ENCODE measurements at places on chromosomes 4 and X.

DNA sequence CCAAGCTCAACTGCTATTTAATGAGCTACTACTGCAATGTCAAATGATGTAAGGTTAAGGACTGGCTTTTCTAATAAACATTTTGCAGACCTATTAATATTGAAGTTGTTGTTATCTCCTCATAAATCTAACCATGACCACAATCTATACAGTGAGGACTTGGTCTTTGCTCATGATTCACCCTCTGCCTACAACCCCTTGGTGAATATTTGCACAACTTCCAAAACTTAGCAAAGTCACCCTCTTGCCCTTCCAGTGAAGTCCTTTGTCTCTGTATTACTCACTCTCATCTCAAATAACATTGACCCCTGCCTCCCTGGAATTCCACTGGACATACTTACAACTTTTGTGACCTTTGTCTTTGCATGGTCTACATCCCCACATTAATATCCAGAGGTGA lies 204.5 kb downstream of the KCNIP4 start:
- no peak for DNase-seq

- no peak for DNase-seq
Observed at GRCh38 chr4:1642196-1642951, 41.7 kb downstream of the FAM53A start.

DNA sequence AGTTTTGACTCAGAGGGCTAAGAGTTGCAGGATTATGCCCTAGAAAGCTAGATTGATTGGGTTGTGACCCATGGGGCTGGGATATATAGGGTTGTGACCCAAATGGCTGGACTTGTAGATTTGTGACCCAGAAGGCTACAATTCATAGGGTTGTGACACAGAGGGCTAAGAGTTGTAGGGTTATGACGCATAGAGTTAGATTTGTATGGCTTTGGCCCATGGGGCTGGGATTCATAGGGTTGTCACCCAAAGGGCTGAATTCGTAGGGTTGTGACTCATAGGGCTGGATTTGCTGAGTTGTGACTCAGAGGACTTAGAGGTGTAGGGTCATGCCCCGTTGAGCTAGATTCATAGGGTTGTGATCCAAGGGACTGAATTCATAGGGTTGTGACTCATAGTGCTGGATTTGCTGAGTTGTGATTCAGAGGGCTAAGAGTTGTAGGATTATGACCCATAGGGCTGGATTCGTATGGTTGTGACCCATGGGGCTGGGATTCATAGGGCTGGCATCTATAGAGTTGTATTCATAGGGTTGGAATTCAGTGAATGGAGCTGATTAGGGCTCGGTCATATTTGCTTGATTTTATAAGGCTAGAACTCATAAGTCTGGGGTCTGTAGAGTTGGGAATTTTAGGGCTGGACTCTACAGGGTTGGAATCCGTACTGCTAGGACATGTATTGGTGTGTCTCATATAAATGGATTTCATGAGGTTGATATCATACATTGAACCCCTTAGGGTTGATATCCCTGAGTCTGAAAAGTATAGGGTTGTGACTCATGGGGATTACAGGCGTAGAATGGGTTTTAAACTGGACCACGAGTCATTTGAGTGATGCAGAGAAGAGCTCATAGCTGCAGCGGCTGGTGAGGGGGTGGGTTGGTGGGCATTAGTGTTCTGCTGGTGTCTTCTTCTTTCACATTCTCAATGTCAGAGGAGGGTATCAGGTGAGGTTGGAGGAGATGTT lies 125.7 kb downstream of the CRLF2 start:
- no peak for DNase-seq

- no peak for DNase-seq
Observed at GRCh38 chr4:123127218-123127617, 204.8 kb upstream of the NUDT6 start.

GRCh38 chr4:26634237-26634636 lies 50.4 kb downstream of the TBC1D19 start:
- DNase-seq, result no peak

GRCh38 chr4:23458054-23458453 lies 431.8 kb downstream of the PPARGC1A start:
- no peak for DNase-seq

GRCh38 chrX:77527233-77528001 lies 80.2 kb downstream of the FGF16 start:
- DNase-seq, result no peak

DNA sequence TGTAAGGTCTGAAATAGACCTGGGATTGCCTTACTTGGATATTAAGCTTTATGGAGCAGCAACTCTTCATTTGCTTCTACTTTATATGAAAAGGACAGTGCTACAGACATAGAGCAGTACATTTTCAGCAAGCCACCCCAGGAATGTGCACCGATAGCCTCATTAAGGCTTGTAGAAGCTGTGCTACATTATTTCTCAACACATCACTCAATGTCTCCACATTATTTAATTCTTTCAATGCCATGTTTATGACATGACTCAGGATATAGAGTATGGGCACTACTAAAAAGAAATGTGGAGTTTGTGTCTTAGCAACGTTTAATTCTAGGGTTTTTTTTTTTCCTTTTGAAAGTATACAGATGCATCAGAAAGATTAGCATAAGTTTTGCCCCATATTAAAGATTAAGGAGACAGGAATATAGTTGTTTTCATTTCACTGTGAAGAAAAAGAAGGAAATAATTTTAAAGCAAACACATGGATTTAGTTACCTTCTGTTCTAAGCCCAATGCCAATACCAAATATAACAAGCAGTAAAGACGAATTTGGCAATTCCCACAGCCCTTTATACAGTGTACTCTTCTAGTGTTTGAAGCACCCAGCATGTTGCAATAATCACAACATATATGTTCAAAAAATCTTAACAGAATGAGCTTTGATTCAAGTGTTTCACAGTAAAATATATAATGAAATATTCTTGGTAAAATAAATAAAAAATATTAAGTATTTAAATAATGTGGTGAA lies 2140.1 kb upstream of the AGA start:
- DNase-seq, result no peak

- no peak for DNase-seq
Observed at GRCh38 chr4:56723659-56724230, 42.6 kb upstream of the HOPX start.

- DNase-seq, result no peak
Observed at GRCh38 chrX:115972717-115973116, 197.8 kb upstream of the AGTR2 start.

DNA sequence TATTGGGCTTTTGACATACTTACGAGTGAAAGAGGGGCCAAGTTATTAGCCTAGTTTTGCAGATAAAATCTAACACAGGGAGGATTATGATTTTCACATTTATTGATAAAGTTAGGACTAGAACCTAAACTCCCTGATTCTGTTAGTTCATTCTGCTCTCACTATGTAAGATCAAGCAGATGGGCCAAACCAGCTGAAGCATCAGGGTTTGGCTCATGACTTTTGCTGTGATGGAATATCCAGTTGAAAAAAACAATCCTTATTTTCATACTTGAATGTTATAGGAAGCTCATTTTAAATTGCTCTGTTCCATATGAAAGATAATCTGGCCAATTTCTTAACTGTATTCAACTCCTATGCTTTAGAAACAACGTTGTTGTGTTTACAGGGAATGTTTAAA lies 21.2 kb downstream of the SPRY1 start:
- no peak for DNase-seq

GRCh38 chr4:77449171-77449570 lies 156.4 kb upstream of the CXCL13 start:
- DNase-seq, result no peak

GRCh38 chrX:78989349-78989748 lies 44.2 kb downstream of the P2RY10 start:
- DNase-seq, result no peak

DNA sequence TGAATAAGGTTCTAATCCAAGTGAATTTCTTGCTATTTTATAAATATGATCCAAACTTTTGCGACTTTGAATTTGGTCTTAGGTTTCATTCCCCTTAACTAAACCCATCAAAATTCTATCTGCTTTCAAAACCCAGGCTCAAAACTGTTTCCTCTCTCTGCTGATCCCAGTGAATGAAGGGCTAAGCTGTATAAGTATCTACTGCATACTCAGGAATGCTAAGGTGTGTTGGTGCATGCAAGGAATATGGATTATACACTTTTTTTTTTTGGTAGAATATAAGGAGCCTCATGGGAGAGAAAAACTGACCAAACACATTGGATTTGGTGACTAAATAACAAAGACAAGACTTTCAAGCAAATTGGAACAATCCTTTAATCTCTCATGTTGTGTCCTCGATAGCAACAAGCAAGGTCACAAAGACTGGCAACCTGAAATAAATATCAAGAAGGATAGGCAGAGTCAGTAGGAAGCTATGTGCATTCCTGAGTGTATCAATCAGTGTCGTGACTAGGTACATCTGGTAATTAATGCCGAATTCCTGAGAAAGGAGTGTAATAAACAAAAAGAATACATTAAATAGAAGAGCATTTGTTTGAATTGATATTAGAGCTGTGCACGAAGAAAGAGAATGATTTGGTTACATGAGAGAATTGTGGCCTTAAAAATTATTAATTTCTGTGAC lies 74.3 kb upstream of the KCTD8 start:
- DNase-seq, result no peak

DNA sequence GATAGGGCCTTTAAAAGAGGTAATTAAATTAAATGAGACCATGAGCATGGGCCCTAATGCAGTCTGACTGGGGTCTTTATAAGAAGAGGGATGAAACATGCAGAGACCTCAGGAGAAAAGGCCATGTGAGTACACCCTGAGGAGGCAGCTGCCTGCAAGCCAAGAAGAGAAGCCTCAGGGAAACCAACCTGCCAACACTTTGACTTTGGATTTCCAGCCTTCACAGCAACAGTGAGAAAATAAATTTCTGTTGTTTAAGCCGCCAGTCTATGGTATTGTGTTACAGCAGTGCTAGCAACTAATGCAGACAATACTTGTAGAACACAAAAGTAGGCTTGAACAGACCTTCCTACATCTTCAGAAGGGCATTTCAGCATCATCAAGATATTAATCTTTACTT lies 52.3 kb downstream of the SMAD1 start:
- DNase-seq, result no peak

- DNase-seq, result no peak
Observed at GRCh38 chr4:72531322-72531721, 37.7 kb downstream of the ADAMTS3 start.

- no peak for DNase-seq
Observed at GRCh38 chrX:2311501-2311900, 189.3 kb downstream of the DHRSX start.

GRCh38 chrX:7133050-7133440 lies 14.5 kb upstream of the STS start:
- DNase-seq, result no peak

GRCh38 chr4:142098900-142099545 lies 462.6 kb downstream of the IL15 start:
- DNase-seq, result no peak
